Kidney epithelial cell (primary cell): ENCODE measurements at places on chromosomes 7 and 10.

GRCh38 chr10:50807851-50808776 is 68.4 kb downstream of the ASAH2B start:
- DNase-seq: no peak

- no peak for DNase-seq
Observed at GRCh38 chr7:7567898-7568531, 1.3 kb downstream of the MIOS start.

- DNase-seq: no peak
Observed at GRCh38 chr7:98872328-98872924, 2.6 kb upstream of the TMEM130 start.

DNA sequence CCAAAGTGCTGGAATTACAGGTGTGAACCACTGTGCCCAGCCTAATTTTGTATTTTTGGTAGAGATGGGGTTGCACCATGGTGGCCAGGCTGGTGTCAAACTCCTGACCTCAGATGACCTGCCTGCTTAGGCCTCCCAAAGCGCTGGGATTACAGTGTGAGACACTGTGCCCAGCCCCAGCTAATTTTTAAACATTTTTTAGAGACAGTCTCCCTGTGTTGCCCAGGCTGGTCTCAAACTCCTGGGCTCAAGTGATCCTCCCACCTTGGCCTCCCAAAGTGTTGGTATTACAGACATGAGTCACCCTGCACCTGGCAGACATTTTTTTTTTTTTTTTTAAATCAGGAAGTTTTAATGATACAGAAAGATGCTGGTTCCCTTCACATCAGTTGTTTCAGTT is 15.5 kb downstream of the DENND10 start:
- no peak for DNase-seq

GRCh38 chr7:146736446-146737190 is 620.0 kb downstream of the CNTNAP2 start:
- no peak for DNase-seq

- DNase-seq: no peak
Observed at GRCh38 chr7:52799817-52800216, 235.6 kb upstream of the POM121L12 start.

DNA sequence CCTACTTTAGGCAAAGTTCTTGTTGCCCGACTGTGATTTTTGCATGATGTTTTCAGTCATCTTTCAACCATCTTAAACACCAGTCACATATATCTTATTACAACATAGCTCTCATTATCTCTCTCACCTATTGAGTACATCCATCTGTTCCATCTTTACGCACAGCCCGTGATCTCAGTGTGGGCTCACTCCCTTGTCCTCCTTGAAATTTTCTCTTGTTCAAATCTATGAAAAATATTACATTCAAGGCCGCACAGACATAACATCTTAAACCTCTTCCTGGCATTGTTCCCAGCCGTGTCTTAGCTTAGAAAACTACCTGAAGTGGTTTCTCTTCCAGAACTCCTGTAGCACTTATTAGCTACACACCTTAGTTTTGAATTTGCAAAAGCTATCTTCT is 32.6 kb downstream of the NET1 start:
- DNase-seq: no peak

- DNase-seq: no peak
Observed at GRCh38 chr7:44101966-44102845, 1.9 kb upstream of the AEBP1 start.

GRCh38 chr7:107029061-107029763 is 15.3 kb upstream of the PRKAR2B start:
- DNase-seq: no peak

DNA sequence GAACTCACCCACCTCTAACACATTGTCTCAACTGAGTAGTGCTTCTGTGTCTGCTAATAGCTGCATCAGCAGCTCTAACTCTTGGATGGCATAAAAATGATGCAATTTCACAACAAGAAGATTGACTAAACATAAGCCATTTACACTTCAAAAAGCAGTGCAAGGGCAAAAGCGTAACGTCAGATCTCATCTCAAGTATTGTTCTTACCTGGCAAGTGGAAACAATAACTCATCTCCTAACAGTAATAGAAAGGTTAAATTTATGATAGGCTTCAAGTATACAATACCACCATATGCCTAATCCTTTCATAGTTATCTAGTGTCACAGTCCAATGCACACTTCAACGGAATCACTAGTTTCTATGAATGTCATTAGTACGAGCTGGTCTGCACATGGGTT is 14.8 kb downstream of the TPK1 start:
- no peak for DNase-seq

- no peak for DNase-seq
Observed at GRCh38 chr10:120873741-120874140, 22.6 kb downstream of the WDR11 start.

GRCh38 chr10:10293481-10293951 is 724.2 kb upstream of the CELF2 start:
- DNase-seq: no peak

- no peak for DNase-seq
Observed at GRCh38 chr10:43649185-43649523, 473 bp upstream of the ZNF32 start.

GRCh38 chr7:47464266-47464665 is 117.6 kb downstream of the TNS3 start:
- no peak for DNase-seq

DNA sequence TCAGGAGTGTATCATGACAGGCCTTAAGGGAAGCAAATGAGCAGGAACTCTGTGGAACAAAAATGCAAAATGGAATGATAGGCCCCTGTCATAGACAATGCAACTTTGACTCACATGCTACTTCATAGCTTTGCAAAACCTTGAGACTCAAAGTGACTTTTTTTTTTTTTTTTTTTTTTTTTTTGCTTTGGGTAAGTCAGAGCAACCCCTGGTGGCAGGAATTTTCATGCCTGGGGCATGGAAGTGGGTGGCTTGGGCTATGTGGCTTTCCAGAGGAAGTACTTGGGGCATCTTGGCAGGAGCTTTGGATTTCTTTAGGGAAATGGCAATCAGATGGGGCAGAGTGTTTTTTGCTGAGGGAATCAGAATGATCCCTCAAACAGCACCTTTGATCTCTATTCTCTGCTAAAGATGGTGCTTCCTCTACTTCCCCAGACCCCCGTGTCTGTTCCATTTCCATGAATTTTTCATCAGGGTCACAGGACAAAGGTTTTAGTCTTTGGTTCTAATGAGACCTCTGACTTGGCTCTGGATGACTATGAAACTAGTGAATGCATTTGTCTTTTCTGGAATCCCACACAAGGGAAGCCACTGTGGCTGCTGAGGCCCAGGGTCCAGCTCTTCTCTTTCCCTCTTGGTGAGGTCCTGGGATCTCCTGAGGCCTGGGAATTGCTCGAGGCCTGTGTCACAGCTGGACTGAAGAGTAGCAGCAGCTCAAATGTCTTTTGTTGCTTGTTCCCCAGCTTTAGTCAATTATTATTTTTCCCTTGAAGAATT is 62.8 kb downstream of the TACC2 start:
- DNase-seq: peak; percentile 39

DNA sequence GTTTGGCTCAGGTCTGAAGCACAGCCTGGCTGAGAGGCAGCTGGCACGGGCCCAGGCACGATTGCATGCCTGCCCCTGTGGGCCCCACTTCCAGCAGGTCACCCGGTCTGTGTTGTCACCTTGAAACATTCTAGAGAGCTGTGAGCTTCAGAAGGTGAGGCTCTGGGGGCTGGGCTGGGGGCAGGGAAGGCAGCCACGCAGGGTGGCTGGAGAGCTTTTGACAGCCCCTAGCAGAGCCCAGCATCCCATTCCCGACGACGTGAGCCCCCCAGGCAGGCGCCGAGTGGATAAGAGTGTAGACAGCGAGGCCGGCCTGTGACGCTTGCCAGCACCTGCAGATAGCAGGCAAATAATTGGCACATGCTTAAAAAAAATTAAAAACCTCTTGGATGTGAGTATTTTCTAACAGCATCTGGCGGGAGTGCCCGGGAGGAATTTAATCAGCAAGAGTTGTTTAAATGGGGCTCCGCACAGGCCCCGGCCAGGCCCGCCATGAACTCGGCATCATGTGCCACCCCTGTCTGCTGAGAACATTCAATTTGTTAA is 212.0 kb upstream of the TBX20 start:
- no peak for DNase-seq

DNA sequence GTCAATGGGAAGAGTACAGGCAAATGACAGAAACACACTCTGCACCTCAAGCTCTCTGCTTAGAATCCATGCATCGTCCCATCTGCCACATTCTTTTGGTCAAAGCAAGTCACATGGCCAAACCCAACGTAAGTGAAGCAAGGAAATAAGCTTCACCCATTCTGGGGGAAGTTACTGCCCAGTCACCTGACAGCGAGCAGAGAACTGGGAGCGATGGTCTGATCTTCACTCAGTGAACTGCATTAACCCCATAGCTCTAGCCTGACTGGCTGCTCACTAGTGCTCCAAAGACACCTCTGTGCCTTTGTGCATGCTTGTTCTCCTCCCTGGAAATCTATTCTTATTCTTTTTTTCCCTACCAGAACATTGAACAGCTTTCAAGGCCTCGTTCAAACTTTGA is 89.9 kb downstream of the APBB1IP start:
- DNase-seq: no peak

DNA sequence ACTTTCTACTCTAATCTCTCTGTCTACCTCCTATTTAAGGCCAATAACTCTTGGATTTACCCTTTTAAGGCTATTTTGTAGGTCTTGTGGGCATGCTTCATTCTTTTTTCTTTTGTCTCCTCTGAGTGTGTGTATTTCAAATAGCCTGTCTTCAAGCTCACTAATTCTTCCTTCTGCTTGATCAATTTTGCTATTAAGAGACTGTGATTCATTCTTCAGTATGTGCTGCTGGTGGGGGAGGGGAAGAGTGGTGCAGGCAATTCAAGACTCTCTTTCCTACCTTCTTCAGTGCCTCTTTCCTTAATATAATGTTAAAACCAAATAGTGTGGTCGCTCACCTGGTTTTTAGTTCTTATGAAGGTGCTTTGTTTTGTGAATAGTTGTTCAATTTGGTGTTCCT is 20.0 kb downstream of the ABCB1 start:
- DNase-seq: no peak

- DNase-seq: no peak
Observed at GRCh38 chr7:7962851-7963250, 5.7 kb upstream of the GLCCI1 start.

DNA sequence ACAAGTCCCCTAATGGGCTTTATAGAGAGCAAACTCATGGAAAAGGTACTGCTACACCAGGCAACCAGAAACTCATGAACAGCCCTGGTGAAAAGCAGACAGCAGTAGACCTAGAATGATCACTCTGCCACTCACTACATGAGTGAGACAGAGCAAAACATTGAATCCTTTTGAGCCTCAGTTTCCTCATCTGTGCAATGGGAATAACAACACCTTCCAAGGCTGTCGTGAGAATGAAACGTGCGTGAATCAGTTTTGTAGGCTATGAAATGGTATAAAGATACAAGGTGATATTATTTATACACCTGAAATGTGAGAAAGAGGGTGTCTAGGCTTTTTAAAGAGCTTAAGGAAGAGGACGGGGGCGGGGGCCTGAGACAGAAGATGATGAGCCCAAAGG is 14.3 kb upstream of the PROSER2 start:
- no peak for DNase-seq

DNA sequence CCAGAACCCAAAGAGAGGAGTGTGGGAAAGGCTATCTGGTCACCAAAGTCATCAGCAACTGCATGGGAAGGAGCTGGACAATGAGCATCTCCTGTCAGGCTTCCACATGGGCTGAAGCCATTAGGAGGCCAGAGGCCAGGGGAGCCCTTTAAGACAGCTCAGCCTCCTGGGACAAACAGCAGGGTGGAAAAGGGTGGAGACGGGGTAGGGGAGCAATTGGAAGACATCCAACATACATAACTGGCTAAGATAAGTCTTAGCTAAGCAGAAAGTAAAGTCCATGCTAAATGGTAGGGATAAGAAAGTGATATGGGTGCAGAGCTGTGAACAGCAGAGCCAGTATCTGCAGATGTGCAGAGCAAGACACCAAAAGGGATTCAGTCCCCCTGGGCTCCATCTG is 1.5 kb upstream of the OAT start:
- DNase-seq: no peak

DNA sequence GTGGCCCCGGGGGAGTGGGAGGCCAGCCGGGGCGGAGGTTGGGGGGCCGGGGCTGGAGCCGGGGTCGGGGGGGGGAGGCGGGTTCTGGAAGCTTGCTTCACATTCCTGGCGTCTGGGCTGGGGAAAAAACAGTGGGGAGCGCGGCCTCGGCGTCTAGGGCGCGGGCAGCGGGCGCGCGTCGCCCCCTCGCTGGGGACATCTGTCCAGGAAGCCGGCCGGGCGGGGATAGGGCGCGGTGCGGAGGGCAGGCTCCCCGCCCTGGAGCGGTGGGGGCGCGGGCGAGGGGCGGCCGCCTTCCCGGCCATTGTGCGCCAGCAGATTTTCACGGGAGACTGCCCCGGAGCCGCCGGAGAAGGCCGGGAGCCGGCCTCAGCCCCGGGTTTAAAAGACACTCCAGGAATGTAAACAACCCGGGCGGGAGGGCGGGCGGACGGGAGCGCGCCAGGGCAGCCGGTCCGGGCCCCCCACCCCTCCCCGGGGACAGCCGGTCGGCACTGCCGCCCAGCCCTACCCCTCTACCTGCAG is 1.4 kb downstream of the ZMIZ1 start:
- no peak for DNase-seq

- no peak for DNase-seq
Observed at GRCh38 chr7:8135417-8135816, 126.5 kb downstream of the ICA1 start.

DNA sequence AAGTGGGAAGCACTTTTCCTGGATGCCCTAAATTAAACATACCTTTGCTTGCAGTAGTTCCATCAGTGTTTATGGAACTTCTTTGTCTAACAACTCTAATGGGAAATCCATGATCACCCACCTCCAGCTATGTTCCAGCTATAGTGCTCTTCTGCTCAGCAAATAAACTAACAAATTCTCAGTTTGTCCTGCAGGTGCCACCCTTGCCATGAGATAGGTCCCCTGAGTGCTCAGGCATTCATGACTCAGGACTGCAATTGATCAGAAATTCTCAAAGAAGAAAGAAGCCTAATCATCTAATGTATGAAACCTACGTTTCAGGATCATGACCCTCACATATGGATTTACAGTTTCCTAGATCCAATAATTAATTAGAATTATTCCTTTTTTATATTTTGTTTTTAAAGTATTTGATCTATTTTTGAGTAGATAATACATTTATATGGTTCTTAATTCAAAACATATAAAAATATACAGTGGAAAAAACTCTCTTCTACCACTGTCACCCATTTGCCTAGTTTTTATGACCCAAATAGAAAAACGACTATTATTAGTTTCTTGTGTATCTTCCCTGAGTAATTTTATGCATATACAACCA is 48.7 kb upstream of the DYNC1I1 start:
- peak; percentile 16 for DNase-seq

- no peak for DNase-seq
Observed at GRCh38 chr7:104096683-104097082, 107.2 kb upstream of the RELN start.

- DNase-seq: peak; percentile 25
Observed at GRCh38 chr7:34939175-34939574, 98.1 kb downstream of the DPY19L1 start.

- no peak for DNase-seq
Observed at GRCh38 chr7:3065724-3066143, 22.1 kb upstream of the CARD11 start.

- no peak for DNase-seq
Observed at GRCh38 chr7:30351724-30352123, 67.3 kb downstream of the ZNRF2 start.

GRCh38 chr7:135117096-135117495 is 30.8 kb upstream of the TMEM140 start:
- DNase-seq: no peak

GRCh38 chr10:87991946-87992345 is 128.5 kb downstream of the PTEN start:
- DNase-seq: no peak

- DNase-seq: no peak
Observed at GRCh38 chr10:91002656-91003055, 81.8 kb upstream of the ANKRD1 start.
